ENCODE measurements at places on chromosomes 3 and 15. TPM values are rescaled to one million over a fixed set of nuclear protein-coding genes. Genes with fewer than 3 reads are reported as not detected.

GRCh38 chr3:9064850-9065249 lies 101.6 kb upstream of the RAD18 start:
- DNase-seq = no peak
- no peaks in the 10 kb centered on the region for H3K36me3 ChIP-seq
- H3K4me1 ChIP-seq = no peaks in the 10 kb centered on the region
- H3K4me3 ChIP-seq = no peak overlapping the region
- H3K27me3 ChIP-seq = no peaks in the 10 kb centered on the region

DNA sequence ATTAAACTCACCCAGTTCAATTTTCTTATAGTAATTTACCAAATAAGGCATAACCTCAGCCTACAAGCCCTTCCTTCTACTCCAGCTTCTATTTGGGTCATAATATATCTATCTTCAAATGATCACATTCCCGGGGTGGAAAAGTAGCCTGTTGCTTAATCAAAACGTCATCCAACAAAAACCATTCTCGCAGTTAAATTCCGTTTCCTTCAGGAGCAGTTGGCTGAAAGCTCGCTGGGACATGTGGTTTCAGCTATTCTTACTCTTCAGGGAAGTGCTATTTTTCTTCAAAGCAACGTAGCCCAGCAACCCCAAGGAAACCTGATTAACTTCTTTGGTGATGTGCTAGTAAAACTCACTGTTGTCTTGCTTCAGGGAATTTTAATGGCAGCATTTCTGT lies 59.6 kb downstream of the MAGI1 start:
- no peaks in the 10 kb centered on the region for H3K27me3 ChIP-seq
- H3K36me3 ChIP-seq = no peaks in the 10 kb centered on the region
- DNase-seq = no peak
- no peak overlapping the region for H3K4me3 ChIP-seq
- no peaks in the 10 kb centered on the region for H3K4me1 ChIP-seq

GRCh38 chr15:55222588-55222987 lies 25.8 kb upstream of the RSL24D1 start:
- H3K27ac ChIP-seq = peak overlapping the region; percentile 79
- no peaks in the 10 kb centered on the region for H3K27me3 ChIP-seq
- no peaks in the 10 kb centered on the region for H3K36me3 ChIP-seq
- peak; percentile 82 for DNase-seq
- peaks cover 27% of the 10 kb centered on the region for H3K4me1 ChIP-seq
- peak overlapping the region; percentile 49 for H3K4me3 ChIP-seq

Gene C2CD4A
- total RNA-seq = not detected

Gene CACNA2D2
- total RNA-seq = not detected
